Muscle of arm (tissue), 14 donors: ENCODE measurements at places on chromosomes 2 and 18. TPM values are rescaled to one million over a fixed set of nuclear protein-coding genes. Genes with fewer than 3 reads are reported as not detected.
A peak's percentile ranks its signal among the peaks of the same experiment; 100 is the strongest.

- no peak for DNase-seq
Observed at GRCh38 chr2:217920879-217921603, 81.8 kb downstream of the TNS1 start.

- DNase-seq: no peak
Observed at GRCh38 chr2:199841409-199841808, 9.6 kb downstream of the FTCDNL1 start.

DNA sequence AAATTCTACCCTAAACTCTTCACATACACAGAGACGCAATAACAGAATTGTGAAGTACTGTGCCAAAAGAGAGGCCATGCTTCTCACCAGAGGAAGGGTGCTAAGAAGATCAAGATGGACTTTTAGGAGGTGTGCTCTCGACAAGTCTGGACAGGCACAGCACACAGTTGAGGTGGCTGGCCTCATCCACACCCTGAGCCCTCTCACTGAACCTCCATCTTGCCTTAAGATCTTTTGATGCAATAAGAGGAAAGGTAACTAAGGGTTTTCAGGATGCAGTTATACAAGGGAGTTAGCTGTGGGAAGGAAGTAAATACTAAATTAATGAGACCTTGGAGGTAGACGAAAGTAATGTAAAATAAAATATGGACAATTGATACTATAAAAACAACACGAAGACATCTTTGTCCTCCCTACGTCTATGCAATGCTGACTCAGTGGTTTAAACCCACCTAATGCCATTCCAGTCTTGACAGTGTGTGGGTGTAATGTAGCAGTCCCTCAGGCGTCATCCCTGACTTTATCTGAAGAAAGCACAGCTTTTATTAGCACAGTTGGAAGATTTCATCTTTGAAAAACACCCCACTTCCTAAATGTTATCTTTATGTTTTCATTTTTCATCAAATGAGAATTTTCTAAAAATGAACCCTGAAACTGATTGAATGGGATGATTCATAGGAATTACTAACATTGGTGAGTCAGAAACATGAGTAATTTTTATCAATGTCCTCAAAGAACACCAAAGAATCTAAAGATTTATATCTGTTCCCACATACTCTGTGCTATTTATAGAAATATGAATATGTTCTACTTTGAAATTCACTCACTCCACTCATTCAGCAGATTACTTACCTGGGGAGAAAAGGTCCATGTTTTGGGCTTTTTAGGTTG is 34.0 kb upstream of the MALL start:
- no peak for DNase-seq

- no peak for DNase-seq
Observed at GRCh38 chr2:240463866-240464481, 28.5 kb downstream of the GPC1 start.

- no peak for DNase-seq
Observed at GRCh38 chr18:55316486-55317184, 271.4 kb downstream of the TCF4 start.

- DNase-seq: peak; percentile 19
Observed at GRCh38 chr18:29147944-29148343, 971.0 kb upstream of the CDH2 start.

GRCh38 chr2:8575038-8575833 is 106.6 kb upstream of the ID2 start:
- DNase-seq: no peak

DNA sequence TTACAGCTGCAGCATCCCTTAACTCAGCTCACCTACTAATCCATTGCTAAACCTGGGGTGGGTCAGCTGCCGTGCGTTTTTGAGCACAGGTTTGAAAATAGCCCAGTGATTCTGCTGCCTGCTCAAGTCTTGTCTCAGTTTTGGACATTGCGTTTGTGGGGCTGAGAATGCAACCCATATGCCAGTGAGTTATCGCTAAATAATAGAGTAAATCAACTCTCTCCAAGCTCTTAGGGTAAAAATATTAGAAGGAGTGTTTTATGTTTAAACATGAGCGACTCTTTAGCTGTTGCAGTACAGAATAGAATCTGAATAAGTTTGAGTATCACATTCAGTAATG is 2.1 kb downstream of the TSHZ1 start:
- no peak for DNase-seq

DNA sequence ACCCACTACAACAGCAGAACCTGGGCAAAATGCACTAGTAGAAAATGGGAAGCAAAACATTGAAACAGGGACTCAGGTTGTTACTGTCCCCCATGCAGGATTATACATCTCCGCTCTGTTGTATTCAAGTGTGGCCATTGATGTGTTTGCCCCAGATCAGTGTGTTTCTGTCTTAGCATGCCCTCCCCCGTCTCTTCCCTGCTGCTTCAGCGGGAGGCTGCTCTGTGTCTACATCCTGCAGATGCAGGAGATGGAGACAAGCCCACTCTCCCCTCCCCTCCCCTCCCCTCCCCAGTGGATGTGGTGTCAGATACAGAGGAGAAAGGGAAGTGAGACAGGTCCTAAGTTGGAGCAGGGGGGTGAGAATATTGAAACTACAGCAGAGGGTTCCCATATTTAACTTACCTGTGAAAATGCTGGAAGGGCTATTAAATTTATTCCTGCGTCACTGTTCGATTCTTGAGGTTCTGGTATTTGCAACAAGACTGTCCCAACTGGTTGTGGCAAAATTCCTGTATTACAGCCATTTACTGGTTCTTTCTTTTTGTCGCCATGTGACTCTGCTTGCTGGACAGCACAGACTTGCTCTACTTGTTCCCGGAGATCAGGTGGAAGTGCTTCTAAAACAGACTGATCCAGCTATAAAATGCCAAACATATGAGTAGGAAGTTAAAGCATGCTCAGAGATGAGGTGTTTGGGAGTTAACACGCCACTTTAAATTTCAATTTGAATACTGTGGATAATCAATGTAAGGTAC is 67.0 kb downstream of the EIF5B start:
- no peak for DNase-seq

GRCh38 chr2:168034616-168035015 is 212.8 kb downstream of the STK39 start:
- DNase-seq: no peak

GRCh38 chr2:240132651-240132980 is 3.5 kb downstream of the COPS9 start:
- DNase-seq: no peak

DNA sequence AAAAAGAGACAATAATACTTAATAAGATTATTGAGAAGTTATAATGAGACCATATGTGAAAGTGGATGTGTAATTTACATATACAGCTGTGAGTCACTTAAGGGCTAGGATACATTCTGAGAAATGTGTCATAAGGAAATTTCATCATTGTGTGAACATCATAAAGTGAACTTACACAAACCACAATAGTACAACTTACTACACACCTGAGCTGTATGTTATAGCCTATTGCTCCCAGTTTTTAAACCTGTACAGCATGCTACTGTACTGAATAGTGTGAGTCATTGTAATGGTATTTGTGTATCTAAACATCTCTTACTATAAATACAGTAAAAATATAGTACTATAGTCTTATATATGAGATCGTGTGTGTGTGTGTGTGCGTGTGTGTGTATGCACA is 1420.3 kb upstream of the PIK3C3 start:
- DNase-seq: no peak

GRCh38 chr2:19580830-19581229 is 222.4 kb upstream of the OSR1 start:
- no peak for DNase-seq

DNA sequence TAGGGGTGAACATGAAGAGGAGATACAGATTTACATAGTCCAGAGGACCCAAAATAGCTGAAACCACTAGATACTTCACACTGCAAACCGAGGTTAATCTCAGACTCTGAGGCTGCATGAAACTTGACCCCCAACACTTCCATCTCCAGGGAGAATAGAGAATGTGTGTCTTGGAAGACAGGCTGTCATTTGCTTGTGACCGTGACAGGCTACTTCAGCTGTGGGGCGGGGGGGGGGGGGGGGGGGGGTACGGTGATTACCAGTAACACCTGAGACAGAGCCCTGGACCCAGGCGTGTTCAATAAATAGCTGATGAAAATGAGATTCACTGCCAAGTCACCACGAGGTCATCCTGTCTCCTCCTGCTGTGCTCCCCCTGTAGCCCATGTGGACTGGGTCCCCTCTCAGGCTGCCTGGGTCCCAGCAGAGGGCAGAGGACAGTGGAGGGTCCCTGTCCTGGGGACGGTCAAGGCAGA is 5.7 kb upstream of the KLHL29 start:
- DNase-seq: no peak

GRCh38 chr2:134289225-134289624 is 35.4 kb downstream of the MGAT5 start:
- no peak for DNase-seq

DNA sequence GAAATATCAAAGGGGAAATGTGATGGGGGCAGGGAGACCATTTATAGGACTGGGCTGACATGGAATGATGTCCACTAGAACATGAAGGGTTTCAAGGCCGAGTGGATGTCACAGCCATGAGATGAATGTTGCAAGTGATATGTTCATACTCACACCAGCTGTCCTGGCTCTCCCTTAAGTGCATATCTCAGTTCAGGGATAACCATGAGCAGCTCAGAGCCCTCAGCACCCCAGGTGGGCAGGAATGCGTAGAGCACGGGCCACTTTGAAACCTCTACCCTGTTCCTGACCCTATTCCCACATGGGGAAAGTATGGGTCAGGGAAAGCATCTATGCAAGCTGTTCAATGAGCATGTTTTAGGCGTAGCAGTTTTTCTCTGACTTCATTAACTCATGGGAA is 12.4 kb upstream of the EML4 start:
- DNase-seq: no peak

DNA sequence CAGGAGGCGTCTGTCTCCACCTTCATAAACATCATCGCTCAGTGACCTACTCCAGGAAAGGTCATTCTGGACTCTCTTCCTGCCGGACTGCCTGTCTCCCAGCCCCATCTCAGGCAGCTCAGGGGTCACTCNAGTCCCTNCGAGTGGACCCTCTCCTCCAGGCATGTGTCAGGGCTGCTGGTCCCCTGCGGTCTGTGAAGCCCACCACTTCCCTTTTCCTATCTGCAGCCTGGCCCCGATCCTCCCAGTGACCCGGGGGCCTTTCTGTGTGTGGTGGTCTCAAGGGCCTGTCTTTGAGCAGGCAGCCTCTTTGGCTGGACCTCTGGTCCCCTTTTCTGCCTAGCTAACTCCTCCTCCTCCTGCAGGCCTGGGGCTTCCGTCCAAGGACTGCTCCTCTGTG is 5.9 kb upstream of the PARD6G start:
- DNase-seq: no peak

GRCh38 chr2:233981574-233982420 is 64.6 kb downstream of the TRPM8 start:
- DNase-seq: no peak

DNA sequence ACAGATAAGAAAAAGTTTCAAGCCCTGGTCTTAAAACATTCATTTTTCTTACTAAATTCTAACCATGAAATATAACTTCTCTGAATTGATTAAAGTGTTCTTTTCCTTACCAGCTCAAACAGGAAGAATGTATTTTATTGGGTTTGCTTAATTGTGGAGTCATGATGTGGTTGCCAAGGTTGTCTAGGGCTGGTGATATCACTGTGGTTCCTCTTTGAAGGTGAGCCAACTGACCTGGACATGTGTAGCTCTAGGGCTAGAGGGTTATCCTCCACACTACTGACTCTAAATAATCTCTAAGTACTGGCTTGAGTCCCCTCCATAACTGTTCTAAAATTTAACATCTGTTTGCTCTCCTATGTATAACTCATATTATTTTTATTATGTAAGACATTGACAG is 529.6 kb downstream of the PIK3C3 start:
- DNase-seq: no peak

GRCh38 chr2:197760293-197760657 is 24.8 kb downstream of the BOLL start:
- no peak for DNase-seq

GRCh38 chr2:149173220-149173619 is 134.7 kb downstream of the LYPD6B start:
- no peak for DNase-seq

DNA sequence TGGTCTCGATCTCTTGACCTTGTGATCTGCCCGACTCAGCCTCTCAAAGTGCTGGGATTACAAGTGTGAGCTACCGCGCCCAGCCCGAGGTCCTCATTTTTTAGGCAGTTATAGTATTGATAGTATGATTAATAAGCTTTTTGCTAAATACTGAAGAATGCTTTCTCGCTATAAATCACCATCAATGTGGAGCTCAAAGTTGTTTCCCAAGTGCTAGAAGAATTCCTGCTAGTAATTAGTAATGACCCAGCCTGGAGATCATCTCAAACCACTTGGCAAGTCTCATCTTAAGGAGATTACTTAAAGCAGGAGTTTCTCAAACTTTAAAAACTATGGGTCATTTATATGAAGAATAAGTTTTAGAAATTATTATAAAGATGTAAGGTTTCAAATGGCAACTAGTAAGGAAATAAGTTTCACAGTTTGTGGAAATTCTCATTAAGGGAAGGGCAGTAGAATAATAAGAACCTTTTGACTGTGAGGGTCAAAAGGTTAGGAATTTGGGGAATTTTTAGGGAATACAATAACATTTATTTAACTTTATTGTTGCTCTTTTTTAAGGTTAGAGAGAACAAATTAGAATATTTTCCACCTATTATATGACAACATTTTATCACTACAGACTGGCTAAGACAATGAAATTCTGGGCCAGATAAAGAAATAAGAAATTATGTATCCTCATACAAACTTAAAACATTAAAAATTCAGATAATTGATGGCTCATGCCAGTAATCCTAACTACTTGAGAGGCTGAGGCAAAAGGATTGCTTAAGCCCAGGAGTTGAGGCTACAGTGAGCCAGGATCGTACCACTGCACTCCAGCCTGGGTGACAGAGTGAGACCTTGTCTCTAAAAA is 148.6 kb upstream of the MAP3K20 start:
- DNase-seq: no peak

- no peak for DNase-seq
Observed at GRCh38 chr2:204665207-204665606, 119.9 kb downstream of the PARD3B start.

GRCh38 chr2:207734264-207734635 is 22.8 kb downstream of the CCNYL1 start:
- DNase-seq: no peak

- DNase-seq: no peak
Observed at GRCh38 chr2:188684795-188685194, 289.4 kb upstream of the COL3A1 start.

DNA sequence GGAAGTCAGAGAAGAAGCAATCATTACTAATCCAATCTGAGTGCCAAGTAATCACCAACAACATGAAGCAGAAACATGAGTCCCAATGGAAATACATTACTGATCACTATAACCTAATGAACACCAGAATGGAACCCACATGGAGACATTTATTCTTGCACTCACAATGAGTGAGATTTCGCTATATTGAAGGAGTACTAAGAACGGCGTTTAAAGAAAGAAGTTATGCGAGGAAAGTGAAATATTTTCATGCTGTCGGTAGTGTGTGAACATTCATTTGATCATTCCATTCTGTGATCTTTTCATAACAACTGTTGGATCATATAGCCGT is 181.1 kb downstream of the IRS1 start:
- DNase-seq: no peak

- no peak for DNase-seq
Observed at GRCh38 chr2:96554293-96555145, 18.0 kb downstream of the ARID5A start.

- no peak for DNase-seq
Observed at GRCh38 chr18:52914148-52914547, 574.2 kb downstream of the DCC start.

GRCh38 chr2:207892716-207893402 is 123.2 kb upstream of the FZD5 start:
- no peak for DNase-seq

RBM45 gene
- 12.9 TPM for polyA plus RNA-seq

SELENOI gene
- polyA plus RNA-seq: 11.1 TPM

CCDC74B gene
- polyA plus RNA-seq: 0.72 TPM

SIX3 gene
- polyA plus RNA-seq: not detected

SCN2A gene
- 0.04 TPM for polyA plus RNA-seq

CSRNP3 gene
- 7.7 TPM for polyA plus RNA-seq

KCNE4 gene
- 3.6 TPM for polyA plus RNA-seq

GAREM1 gene
- polyA plus RNA-seq: 12.4 TPM

ELAC1 gene
- 6.9 TPM for polyA plus RNA-seq
